Stimulated activated CD4-positive, alpha-beta T cell treated with anti-CD3 and anti-CD28 coated beads, Interleukin-4, amount 100 ng/mL, for 24 hours (primary cell): ENCODE measurements at places on chromosomes 6 and 20.

- DNase-seq: no peak
Observed at GRCh38 chr6:12661432-12662089, 55.0 kb upstream of the PHACTR1 start.

- no peak for DNase-seq
Observed at GRCh38 chr6:2760882-2761842, 4.0 kb upstream of the WRNIP1 start.

GRCh38 chr6:127980996-127981395 lies 80.1 kb upstream of the THEMIS start:
- DNase-seq: no peak

GRCh38 chr6:146887447-146888077 lies 288.8 kb downstream of the ADGB start:
- no peak for DNase-seq

GRCh38 chr20:22686097-22686496 lies 101.7 kb upstream of the FOXA2 start:
- DNase-seq: no peak

GRCh38 chr6:27139756-27140579 lies 107.5 kb upstream of the PRSS16 start:
- DNase-seq: no peak

DNA sequence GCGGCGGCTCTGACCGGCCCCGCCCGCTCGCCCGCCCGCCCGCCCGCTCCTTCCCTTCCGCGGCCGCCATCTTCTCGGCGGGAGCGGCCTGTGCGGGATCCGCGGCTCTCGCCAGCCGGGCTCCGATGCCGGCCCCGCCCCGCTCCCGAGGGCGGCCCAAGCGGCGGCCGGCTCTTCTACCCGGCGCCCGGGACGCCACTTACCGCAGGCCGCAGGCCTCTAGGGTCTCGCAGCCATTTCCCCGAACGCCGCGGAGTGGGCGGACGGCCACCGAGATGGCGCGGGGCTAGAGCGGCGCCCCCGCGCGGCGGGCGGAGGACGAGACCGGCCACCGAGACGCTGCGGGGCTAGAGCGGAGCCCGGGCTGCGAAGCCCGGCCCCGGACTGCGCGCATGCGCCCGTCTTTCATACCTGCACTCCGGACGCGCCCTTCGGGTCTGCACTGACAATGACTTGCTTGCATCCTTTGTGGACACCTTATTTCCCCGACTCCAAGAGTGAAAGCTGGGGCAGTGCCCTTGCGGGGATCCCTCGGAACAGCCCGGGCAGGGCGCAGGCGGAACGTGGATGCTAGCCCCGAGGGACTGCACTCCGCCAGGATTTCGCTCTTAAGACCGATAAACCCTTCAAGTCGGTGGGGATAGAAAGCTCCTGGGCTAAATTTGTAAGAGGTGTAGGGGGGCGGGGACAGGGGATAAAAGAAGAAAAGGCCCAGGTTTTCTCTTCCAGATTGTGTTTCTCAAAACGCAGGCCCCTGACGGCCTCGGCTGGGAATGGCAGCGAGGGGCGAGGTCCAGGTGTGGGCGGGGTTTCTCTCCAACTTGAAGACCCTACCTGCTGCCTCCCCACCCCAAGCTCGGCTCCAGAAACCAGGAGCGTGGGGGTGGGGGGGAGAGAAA lies at the start of gene DIDO1:
Gene DIDO1, minus strand, starts transcription at position 277 of the 899 bp plus-strand sequence.
- peak; percentile 91 for DNase-seq

GRCh38 chr6:154462425-154462824 lies 48.1 kb downstream of the CNKSR3 start:
- DNase-seq: no peak

DNA sequence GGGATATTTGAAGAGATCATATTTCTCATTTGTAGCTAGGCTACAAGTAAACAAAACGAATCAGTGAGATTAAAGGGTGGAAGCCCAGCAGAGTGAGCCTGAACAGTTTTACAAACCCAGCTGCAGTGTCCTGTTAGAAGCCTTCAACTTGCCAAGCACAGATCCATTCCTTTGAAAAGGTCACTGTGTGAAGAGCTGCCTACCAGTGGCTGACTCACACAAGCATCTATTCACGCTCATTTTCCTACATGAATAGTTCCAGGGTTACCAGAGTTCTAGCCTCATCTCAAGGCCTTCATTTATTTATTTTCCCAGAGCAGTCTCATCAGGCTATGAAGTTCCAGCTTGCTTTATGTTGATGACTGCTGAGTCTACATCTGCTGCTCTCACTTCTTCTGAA lies 25.7 kb upstream of the MLIP start:
- DNase-seq: no peak

- no peak for DNase-seq
Observed at GRCh38 chr20:47455133-47456040, 46.3 kb upstream of the NCOA3 start.

DNA sequence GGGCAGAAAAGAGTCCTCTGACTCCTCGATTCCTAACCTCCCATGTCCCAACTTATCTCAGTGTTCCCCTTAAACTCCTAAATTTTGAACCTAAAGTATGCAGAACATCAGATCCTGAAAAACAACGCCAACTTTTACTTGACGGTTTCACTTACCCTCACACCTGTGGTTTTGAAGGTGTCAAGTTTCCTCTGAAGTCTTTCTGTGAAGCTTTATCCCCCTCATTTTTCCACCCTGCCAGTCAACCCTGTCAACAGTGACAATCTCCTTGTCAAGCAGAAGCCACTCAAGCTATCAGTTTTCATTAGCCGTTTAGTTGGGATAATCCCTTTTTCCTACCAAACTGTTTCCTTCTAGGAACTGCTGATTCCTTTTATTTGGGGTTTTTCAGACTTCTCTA lies 245.4 kb upstream of the PREP start:
- peak; percentile 24 for DNase-seq

DNA sequence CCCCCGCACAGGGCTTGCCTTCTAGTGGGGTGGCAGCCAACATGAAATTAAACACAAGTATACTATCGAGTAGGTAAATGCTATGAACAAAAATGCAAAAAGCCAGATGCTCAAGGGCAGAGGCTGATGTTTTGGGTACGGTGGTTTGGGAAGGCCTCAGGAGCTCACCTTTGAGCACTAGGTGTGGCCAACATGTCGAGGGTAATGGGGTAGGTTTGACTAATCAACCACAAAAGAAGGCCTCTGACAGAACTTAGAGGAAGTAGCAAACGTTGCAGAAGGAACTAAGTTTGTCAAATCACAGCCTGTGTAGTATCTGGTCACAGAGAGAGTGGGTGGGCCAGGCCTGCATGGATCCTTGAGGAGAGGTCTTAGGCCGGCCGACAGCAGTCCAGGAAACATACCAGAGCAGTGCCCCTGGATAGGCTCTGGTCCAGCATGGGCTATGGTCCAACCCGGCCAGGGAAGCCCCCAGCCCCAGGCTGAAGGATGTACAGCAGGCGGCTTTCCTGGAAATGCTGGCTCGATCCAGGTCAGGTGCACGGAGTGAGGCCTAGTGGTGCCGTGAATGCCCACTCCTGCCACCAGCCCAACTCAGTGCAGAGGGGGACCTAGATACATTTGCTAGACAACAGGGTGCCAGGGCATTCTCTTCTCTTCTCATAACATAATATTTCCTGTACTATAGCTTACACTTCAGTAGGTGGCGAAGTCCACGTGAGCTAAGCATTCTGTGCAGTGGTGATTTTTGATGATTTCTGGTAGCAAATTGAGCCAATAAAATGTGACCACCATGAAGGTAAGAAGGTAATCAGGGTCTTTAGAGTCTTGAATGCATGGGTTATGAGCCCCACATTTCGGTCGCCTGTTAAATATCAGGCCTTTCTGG lies 56.3 kb upstream of the CD93 start:
- no peak for DNase-seq

DNA sequence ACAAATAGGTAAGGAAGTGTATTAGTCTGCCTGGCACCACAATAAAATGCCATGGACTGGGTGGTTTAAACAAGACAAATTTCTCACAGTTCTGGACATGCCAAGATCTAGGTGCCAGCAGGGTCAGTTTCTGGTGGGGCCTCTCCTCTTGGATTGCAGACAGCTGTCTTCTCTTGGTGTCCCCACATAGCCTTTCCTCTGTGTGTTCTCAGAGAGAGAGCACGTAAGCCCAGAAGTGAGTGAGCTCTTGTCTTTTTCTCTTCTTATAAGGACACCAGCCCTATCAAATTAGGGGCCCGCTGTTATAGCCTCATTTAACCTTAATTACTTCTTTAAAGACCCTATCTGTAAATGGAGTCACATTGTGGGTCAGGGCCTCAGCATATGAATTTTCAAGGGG lies 28.3 kb downstream of the SMPDL3A start:
- DNase-seq: no peak

GRCh38 chr20:41151134-41151869 lies 14.0 kb downstream of the PLCG1 start:
- no peak for DNase-seq

DNA sequence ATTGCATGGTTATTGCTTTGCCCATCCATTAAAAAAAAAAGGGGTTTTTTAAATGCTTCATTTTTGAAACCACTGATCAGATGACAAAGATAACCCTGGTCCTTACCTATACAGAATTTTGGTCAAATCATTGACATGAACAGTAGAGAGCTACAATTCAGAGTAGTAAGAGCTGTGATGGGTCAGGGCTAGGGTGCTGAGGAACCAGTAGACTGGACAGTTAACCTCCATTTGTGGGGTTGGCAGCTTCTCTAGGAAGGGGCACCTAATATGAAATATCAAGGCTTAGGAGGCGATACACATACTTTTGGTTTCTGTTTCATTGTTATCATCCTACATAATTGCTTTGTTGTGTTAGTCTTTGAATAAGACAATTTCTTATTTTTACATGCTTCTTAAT lies 55.1 kb downstream of the ORC3 start:
- DNase-seq: no peak

DNA sequence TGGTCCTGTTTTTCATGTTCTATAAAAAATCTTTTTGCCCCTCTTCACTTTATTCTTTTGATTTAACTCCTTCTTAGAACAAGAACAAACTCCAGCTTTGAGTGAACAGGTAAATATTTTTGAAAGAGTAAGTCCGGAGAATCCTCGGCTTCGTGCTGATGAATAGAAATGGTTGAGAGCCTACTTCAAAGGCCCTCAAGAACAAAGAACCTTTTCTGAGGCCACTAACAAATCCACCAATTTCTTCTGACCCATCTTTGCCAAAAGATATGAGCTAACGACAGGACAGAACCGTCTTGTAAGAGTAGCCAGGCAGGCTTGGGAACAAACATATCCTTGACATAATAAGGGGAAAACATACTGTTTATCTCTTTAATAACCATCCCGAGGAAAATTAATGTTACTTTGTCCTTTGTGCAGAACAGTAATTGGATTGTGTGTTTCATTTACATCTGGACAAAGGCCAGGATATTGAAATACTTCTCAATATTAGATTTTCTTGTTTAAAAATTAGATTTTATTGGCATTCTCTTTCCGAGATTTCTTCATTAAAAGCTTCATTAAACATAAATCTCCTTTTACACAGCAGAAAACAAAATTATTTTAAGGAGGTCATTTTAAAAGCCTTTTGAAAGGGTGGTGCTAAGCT lies 52.9 kb downstream of the NOX3 start:
- no peak for DNase-seq

DNA sequence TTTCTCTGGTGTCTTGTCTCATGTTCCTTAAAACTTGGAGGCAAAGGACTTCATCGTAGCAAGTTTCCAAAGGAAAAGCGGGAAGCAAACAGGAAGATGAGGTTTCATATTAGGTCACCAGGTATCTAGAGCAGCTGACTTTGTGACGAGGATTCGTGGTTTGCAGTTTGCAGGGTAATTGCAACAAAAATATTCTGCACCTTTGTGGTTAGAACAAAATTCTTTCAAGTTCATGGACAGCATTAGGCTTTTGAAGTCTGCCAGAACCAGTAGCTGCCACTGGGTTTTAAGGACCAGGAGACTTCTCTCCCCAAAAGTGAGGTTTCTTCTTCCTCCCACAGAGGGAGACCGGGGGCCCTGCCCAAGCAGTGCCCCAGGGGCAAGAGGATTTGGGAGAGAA lies 63.4 kb downstream of the RPP40 start:
- DNase-seq: no peak

- DNase-seq: no peak
Observed at GRCh38 chr20:2227861-2228260, 67.9 kb upstream of the TGM3 start.

- DNase-seq: no peak
Observed at GRCh38 chr20:39646874-39647413, 684.8 kb downstream of the DHX35 start.

- DNase-seq: no peak
Observed at GRCh38 chr6:38420207-38420606, 219.5 kb downstream of the BTBD9 start.

DNA sequence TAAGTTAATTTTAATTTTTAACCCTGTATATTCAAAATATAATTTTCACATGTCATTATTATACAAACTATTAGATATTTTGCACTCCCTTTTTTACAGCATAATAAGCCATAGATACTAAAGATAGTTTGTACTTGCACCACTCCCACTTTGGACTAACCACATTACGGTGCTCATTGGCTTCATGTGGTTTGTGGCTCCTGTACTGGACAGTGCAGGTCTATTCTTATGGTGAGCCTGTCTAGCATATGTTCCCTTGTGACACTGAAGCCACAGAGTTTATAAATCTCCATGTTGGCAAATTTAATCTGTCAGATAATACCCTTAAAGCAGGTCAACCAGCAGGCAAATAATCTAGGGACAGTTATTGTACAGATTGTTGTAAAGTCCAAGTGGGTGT lies 354.4 kb upstream of the KCNQ5 start:
- DNase-seq: no peak

DNA sequence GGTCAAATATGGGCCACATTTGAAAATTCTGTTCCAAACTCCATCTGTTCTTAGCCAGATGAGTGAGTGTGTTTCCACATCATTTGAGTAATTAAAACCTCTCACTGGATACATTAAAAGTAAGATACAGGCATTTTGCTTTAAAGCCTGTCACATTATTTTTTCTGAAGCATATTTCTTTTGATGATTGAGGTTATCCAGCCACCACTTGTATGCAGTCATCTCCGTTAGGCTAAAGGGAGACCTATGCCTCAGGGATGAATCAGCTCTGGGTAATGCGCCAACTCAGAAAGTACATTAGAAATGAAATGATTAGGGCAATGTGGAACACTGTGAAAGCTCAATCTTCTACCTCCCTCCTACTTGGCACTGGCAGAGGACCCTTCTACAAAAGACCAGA lies 90.7 kb downstream of the SNAP25 start:
- DNase-seq: no peak

DNA sequence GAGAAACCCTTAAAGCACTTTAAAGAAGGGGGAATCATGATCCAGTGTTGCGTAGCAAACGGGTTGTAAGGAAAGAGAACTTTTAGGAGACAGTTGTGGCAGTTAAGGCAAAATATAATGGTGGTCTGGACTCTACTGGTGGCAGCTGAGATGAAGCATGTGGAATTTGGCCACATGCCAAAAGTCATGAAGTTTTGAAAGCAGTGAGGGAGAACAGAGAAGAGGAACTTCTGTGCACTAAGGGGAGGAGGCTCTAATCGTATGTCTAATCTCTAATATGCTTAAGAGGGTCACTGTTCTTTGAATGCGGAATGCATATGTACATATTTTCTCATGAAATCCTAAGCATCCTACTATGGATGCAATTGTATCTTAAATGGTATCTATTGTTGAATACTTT lies 91.5 kb downstream of the RIMS1 start:
- DNase-seq: no peak
